ENCODE measurements at places on chromosomes 3 and 15. TPM values are rescaled to one million over a fixed set of nuclear protein-coding genes. Genes with fewer than 3 reads are reported as not detected.

The ALDH1L1 gene
- total RNA-seq: 0.72 TPM

The TGM4 gene
- 0.48 TPM for total RNA-seq

The LYZL4 gene
- total RNA-seq: not detected

The CCDC13 gene
- total RNA-seq: 0.64 TPM

The PLCH1 gene
- total RNA-seq: under 0.01 TPM

The CAMK2N2 gene
- total RNA-seq: not detected

The CSTA gene
- 324 TPM for total RNA-seq

The MYL3 gene
- total RNA-seq: not detected

The SPATA12 gene
- not detected for total RNA-seq

The ANKDD1A gene
- 4.5 TPM for total RNA-seq

The ACAN gene
- not detected for total RNA-seq

The CADPS gene
- under 0.01 TPM for total RNA-seq

The CLDN16 gene
- total RNA-seq: 1.3 TPM

The C3orf70 gene
- total RNA-seq: not detected

The ZNF385D gene
- total RNA-seq: not detected

The C3orf85 gene
- total RNA-seq: not detected

The TICRR gene
- 0.21 TPM for total RNA-seq

The NFKBIZ gene
- total RNA-seq: 120 TPM

The GOLGA8G gene
- not detected for total RNA-seq

The KIF15 gene
- 2.4 TPM for total RNA-seq

The THRB gene
- 10.0 TPM for total RNA-seq

The SPTSSB gene
- 1.4 TPM for total RNA-seq

The JMJD7 gene
- total RNA-seq: 10.8 TPM

The ITIH1 gene
- total RNA-seq: not detected

The TNFSF10 gene
- 30.5 TPM for total RNA-seq

The SLC22A14 gene
- under 0.01 TPM for total RNA-seq

The EXD1 gene
- 0.72 TPM for total RNA-seq

The ISY1 gene
- 13.0 TPM for total RNA-seq

The DNAJC17 gene
- 22.8 TPM for total RNA-seq

The SECISBP2L gene
- total RNA-seq: 12.8 TPM

The GPR160 gene
- total RNA-seq: 6.3 TPM

The SELENOT gene
- 285 TPM for total RNA-seq

The STRIT1 gene
- total RNA-seq: not detected

The MKRN3 gene
- total RNA-seq: not detected

The CHST13 gene
- total RNA-seq: 0.24 TPM

The TNNC1 gene
- total RNA-seq: not detected

The IMP3 gene
- total RNA-seq: 156 TPM

The ISG20 gene
- total RNA-seq: 38.6 TPM

The IL16 gene
- under 0.01 TPM for total RNA-seq

The TNIK gene
- total RNA-seq: 2.4 TPM

The ITIH4 gene
- total RNA-seq: 1.9 TPM

The RAD51 gene
- total RNA-seq: 0.21 TPM

The TMIE gene
- 0.85 TPM for total RNA-seq

The PRSS50 gene
- total RNA-seq: not detected

The ACTC1 gene
- total RNA-seq: not detected

The FBXO40 gene
- total RNA-seq: not detected

The CCR5 gene
- total RNA-seq: not detected

The SNRPN gene
- 72.7 TPM for total RNA-seq

The SLC28A2 gene
- not detected for total RNA-seq

The ZBED2 gene
- total RNA-seq: 8.3 TPM

The MAN2A2 gene
- total RNA-seq: 16.4 TPM

The IL5RA gene
- total RNA-seq: not detected

The RIOX2 gene
- 33.5 TPM for total RNA-seq

The NR1D2 gene
- 12.3 TPM for total RNA-seq

The ROBO2 gene
- 0.21 TPM for total RNA-seq

The PPARG gene
- 17.7 TPM for total RNA-seq

The GOLGA6A gene
- total RNA-seq: not detected

The SLC38A3 gene
- total RNA-seq: not detected

The HRG gene
- not detected for total RNA-seq
